ENCODE measurements at places on chromosomes 7 and 10. TPM values are rescaled to one million over a fixed set of nuclear protein-coding genes. Genes with fewer than 3 reads are reported as not detected.
A peak's percentile ranks its signal among the peaks of the same experiment; 100 is the strongest.

ACSL5 gene
- 13.1 TPM for total RNA-seq

MPP7 gene
- 37.1 TPM for total RNA-seq

MLXIPL gene
- total RNA-seq = 3.3 TPM

BAZ1B gene
- 50.6 TPM for total RNA-seq

LRRC4 gene
- total RNA-seq = 3.4 TPM

ACBD7 gene
- total RNA-seq = 0.46 TPM

NFKB2 gene
- total RNA-seq = 21.5 TPM

ADAMTS14 gene
- total RNA-seq = 1.0 TPM

NKX2-3 gene
- total RNA-seq = not detected

ADCYAP1R1 gene
- total RNA-seq = 1.8 TPM

MEIG1 gene
- total RNA-seq = not detected

VSTM4 gene
- total RNA-seq = 20.2 TPM

SPDYE16 gene
- 0.10 TPM for total RNA-seq

SLC16A12 gene
- total RNA-seq = 0.57 TPM

LAMTOR4 gene
- 72.6 TPM for total RNA-seq

- no peak for DNase-seq
Observed at GRCh38 chr10:116451711-116452337, 24.2 kb downstream of the PNLIPRP3 start.

- peak; percentile 64 for DNase-seq
Observed at GRCh38 chr10:8052341-8052955, 2.0 kb upstream of the GATA3 start.

GRCh38 chr10:119209035-119209735 is 1.8 kb downstream of the GRK5 start:
- DNase-seq = no peak

DNA sequence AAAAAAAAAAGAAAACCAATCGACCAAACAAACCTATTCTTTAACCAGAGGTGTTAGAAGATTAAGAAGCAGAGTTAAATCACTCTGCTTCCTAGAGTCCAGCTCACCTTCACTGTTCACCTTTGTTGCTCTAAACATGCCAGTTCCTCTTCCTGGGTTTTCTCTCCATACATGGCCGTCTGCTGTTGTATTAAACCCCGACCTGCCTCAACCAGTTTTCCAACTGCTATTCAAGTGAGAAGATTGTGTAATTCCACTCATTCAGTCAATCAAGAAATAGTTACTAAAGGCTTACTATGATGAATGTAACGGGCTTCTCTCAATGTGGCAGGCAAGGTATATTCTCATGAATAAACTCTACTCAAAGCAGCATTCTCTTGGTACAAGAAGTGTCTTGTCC is 8.8 kb downstream of the AASS start:
- DNase-seq = no peak

- DNase-seq = no peak
Observed at GRCh38 chr10:60335708-60336107, 54.0 kb downstream of the ANK3 start.

DNA sequence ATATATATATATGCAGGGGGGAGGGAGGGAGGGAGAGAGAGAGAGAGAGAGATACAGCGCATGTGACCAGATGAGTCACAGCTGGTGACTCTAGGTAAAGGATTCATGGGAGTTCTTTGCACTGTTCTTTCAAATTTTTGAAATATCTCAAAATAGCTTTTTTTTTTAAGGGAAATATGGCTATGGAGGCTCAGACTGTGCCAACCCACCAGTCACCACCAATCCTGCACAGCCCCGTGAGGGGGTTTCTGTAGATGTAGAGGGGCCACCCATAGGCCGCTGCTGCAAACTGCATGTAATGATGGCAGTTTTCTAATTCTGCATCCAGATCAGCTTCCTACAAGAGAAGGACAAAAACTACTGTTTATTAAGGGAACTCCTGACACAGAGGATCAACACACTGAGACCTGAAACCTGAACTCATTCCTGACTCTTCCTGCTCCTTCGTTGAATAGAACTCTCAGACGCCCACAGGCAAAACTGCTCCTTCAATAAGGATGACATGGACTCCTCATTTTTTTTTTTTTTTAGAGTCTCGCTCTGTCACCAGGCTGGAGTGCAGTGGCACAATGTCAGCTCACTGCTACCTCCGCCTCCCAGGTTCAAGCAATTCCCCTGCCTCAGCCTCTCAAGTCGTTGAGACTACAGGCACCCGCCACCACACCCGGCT is 17.3 kb downstream of the DAGLB start:
- DNase-seq = no peak

DNA sequence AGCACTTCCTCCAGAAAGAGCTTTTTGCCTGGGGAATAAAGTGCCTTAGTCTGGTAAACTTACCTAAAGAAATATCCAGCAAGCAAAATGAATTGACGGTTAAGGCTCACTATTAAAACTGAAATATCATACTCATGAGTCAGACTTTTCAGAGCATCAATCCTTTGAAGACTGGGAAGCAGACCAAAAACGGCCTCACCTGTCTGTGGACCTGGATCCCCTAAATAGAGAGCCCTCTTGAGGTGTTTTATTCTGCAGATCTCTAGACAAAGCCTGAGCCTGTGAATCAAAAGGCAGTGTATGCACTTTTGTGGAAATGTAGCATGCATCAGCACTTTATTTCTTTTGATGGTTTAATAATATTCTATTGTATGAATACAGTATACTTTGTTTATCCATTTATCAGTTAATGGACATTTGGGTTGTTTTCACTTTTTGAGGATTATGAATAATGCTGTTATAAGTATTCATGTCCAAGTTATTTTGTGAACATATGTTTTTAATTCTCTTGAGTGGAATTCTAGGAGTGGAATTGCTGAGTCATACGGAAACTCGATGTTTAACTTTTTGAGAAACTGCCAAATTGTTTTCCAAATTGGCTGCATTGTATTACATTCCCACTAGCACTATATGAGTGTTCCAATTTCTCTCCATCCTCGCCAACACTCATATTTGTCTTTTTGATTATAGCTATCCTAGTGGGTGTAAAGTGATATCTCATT is 449.0 kb upstream of the IGFBP3 start:
- DNase-seq = no peak

GRCh38 chr10:17453373-17454091 is 863 bp downstream of the ST8SIA6 start:
- no peak for DNase-seq

- no peak for DNase-seq
Observed at GRCh38 chr7:54811846-54812254, 52.8 kb upstream of the SEC61G start.

- no peak for DNase-seq
Observed at GRCh38 chr10:11891776-11892486, 68.8 kb downstream of the PROSER2 start.

DNA sequence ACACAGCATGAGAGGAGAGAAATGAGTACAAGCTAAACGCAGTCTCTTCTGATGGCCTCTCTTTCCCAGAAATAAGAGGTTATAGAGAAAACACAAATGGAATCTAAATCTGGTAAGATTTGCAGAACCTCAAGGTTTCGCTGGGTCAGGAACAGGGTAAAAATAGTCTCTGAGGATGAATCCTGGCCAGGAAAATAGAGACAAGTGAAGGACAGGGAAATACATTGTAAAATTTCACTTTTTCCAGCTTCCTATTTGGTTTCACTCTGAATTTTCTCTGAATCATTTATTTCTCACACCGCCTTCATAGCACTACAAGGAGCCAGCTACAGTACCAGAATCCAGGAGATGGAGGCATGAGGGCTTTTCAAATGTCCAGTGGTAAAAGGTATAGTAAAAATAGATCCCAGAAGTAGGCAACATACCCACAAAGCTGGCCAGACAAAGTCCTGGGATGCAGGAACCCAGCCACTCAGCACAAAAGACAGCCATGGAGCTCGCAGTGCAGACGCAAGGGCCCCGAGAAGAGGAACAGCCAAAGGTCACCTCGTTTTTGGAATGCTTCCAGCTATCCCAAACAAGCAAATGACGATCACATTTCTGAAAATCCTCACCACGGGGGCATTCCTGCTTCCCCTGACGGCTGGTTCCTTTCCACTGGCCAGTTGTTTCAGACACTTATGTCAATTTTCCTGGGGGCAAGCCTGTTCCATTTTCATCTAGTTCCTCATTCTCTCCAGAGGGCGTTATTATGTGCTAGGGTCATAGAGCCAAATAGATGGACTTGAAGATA is 21.5 kb upstream of the IKZF1 start:
- no peak for DNase-seq

- no peak for DNase-seq
Observed at GRCh38 chr7:96685353-96685752, 24.3 kb downstream of the SEM1 start.

DNA sequence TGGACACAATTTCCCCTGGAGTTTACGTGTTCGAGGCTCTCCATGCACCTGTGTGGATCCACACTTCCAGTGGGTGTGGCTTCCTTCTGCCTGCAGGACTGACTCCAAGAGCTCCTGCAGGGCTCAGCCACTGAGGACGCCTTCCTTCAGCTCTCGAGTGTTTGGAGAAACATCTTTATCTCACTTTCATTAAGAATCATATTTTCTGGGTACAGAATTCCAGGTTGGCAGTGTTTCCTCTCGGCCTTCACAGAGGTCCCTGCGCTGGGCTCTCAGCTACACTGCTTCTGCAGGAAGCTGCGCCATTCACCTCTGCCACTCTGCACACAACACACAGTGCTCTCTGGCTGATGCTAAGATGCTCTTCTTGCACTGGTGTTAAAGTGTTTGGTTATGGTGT is 69.9 kb upstream of the NKX6-2 start:
- peak; percentile 69 for DNase-seq

- DNase-seq = no peak
Observed at GRCh38 chr10:105279101-105279500, 638.0 kb downstream of the SORCS3 start.

GRCh38 chr7:56092789-56093531 is at the start of gene PHKG1:
PHKG1 (minus strand) TSS chr7:56092952; CDS start chr7:56088941, 4,011 bp downstream.
- peak; percentile 93 for DNase-seq

- DNase-seq = no peak
Observed at GRCh38 chr10:73964743-73965142, 33.2 kb upstream of the VCL start.

DNA sequence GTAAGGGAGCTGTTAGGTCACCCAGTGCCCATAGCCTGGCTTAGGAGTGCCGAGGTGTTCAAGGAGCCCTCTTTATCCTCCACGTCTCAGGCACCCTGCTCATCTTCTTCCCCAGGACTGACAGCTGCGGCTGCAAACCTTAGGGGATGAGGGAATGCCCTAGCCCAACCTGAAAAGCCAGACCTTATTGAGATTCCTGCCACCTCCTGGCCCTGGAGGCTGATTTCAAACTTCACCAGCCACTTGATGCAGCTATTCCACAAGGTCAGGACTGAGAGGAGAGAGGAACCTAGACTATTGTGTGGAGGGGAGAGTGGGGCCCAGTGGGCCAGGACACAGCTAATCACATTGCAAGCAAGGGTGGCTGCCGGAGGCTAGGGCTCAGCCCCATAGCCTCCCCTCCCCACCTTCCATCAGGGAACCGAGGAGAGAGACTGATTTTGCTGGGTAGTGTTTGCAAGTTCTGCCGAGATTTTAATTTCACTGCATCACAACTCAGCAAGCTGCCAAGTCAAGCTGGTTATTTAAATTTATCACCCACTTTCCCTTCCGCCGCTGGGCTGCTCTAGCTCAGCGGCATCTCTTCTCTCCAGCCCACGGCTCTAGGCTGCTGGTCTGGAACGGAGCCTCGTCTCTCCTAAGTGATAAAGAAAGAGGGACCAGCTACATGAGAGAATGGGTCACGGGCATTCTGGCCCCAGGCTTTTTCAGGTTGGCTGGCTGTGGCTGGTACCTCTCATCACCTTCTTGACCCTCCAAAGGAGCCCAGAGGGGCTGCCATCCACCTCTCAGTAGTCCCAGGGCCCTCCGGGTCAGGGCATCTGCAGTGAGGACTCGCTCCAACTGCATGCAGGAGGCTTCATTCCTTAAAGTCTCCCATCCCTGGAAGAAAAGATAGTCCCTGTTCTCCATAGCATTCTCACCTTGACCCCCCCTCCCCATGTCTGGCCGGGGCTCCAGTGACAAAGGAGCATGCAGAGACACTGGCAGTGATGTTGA is 66.7 kb downstream of the PAX2 start:
- peak; percentile 65 for DNase-seq

- no peak for DNase-seq
Observed at GRCh38 chr7:108384716-108385483, 71.3 kb downstream of the NRCAM start.

- DNase-seq = no peak
Observed at GRCh38 chr7:111780527-111780926, 218.2 kb upstream of the IMMP2L start.

- no peak for DNase-seq
Observed at GRCh38 chr10:4519658-4520402, 306.2 kb upstream of the AKR1E2 start.

- no peak for DNase-seq
Observed at GRCh38 chr10:103836861-103837260, 18.5 kb downstream of the SH3PXD2A start.

- peak; percentile 81 for DNase-seq
Observed at GRCh38 chr7:75738604-75738974, at the start of gene HIP1. HIP1 (minus strand) TSS chr7:75738941; CDS start chr7:75738920, 21 bp downstream.

DNA sequence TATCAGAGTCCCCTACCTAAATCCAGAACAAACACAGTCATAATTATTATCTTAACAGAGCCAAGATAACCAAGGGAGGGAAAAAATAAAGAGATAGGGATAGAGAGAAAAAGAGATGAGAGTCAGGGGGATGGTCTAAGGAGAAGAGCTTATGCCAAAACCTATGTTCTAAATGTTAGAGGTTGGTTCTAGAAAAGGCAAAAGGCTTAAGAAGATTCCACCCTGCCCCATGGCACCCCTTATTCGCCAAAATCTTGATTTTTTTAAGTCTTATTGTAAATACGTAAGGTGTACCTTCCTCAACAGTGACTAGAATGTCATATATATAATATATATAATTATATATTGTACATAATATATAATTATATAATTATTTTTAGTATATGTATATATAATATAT is 29.6 kb upstream of the CTNNA3 start:
- DNase-seq = no peak

DNA sequence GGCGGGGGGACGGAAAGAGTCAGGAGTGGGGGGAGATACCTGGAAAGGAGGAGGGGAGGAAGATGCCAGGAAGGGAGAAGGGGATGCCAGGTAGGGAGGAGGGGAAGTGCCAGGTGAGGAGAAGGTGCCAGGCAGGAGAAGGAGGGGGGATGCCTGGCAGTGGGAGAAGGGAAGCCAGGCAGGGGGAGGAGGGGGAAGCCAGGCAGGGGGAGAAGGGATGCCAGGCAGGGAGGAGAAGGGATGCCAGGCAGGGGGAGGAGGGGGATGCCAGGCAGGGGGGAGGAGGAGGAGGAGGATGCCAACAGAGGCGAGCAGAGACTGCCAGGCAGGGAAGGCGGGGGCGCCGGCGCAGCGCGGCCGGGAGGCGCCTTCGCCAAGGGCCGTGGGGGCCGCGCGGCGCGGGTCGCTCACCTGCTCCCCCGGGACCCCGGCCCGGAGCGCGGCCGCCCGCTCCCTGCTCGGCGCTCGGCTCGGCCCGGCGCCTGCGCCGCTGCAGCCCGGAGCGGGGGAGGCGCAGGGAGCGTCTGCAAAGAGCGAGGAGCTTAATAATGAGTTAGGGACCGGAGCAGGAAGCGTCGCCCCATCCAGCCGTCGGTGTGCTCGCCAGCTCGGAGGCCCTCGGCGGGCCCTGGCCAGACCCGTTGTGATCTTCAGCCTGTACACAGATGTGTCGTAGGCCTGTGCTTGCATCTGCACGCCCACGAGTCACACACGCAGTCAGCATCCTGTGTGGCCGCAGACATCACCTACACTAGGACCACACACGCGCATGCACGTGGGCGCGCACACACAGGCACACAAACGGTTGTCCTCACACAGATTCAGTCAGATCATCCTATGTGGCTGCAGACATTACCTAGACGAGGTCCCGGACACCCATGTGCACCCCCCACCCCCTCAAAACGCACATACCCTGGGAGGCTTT is 28.4 kb upstream of the SMARCD3 start:
- DNase-seq = peak; percentile 87

GRCh38 chr10:1047937-1048336 is 982 bp downstream of the IDI1 start:
- no peak for DNase-seq

Measured in posterior vena cava (tissue), 2 donors.